ENCODE measurements at places on chromosomes 7 and 10. TPM values are rescaled to one million over a fixed set of nuclear protein-coding genes. Genes with fewer than 3 reads are reported as not detected.

DNA sequence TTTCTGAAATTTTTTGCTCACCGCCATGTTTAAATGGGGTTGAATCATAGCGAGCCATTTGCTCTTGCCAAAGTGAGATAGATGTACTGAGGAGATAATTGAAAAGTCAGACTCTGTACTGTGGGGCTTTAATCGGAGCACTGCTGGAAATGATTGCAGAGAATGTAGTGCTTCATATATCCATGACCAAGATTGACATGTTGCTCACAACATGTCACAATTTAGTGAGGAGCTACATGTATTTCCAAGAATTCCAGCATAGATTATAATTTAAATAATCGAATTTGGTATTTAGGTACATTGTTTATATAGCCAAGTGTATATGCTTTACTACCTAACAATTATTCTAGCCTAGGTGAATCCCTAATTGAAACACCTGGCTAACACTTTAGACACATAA lies 66.5 kb downstream of the PODXL start:
- no peaks in the 10 kb centered on the region for H3K4me1 ChIP-seq
- no peak overlapping the region for H3K4me3 ChIP-seq
- no peak for DNase-seq
- H3K27me3 ChIP-seq: no peaks in the 10 kb centered on the region
- H3K27ac ChIP-seq: no peak overlapping the region
- H3K36me3 ChIP-seq: peaks cover 32% of the 10 kb centered on the region

DNA sequence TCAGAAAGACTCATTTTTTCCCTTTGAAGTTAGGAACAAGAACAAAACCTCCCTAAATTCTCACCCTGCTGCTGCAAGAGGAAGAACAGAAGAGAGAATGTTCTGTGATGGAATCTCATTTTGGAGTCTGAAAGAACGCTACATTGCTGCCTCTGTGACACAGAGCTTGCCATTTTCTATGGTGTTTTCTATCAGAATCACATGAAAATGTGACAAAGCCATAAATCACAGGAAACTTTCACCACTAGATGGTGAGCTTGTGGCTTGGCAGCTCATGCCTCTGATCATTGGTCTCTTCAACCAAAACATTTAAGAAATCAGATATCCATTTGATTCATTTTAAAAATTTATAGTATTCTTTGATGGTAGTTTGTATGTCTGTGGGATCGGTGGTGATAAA lies 82.9 kb downstream of the CADPS2 start:
- DNase-seq: no peak
- H3K4me3 ChIP-seq: no peak overlapping the region
- no peaks in the 10 kb centered on the region for H3K27me3 ChIP-seq

GRCh38 chr10:73908853-73909539 lies 1.9 kb upstream of the PLAU start:
- no peaks in the 10 kb centered on the region for H3K36me3 ChIP-seq
- no peak for DNase-seq
- peak overlapping the region; percentile 12 for H3K27ac ChIP-seq

DNA sequence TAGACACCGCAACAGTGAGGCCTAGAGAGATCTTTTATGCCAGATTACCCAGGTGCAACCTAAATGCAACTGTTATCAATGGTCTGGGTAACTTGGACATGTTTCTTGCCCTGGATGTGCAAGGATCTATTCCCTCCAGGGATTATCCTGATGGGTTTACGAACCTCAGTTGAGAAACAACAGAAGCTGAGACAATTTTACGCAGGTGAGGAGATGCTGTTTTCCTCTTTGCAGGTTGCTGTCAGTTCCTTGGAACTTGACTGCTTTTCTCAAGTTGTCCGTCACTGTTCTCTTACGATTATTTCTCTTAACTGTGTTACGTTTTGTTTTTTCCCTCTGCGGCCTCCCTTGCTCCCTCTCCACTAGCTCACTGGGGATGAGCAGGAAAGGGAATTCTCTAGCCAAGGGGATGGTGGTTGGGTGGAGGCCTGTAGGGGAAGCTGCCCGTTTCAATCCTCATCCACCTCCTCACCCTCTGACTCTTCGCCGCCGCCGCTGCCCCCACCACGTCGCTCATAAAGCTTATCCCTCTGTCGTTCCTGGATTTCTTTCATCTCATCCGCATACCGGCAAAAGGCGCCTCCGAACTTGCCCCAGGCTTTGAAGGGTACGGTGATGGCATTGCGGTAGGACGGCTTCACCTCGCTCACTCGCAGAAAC lies 1.2 kb downstream of the PURB start:
- H3K36me3 ChIP-seq: peaks cover 34% of the 10 kb centered on the region
- DNase-seq: no peak
- peak overlapping the region; percentile 82 for H3K4me3 ChIP-seq
- H3K27me3 ChIP-seq: no peaks in the 10 kb centered on the region
- peaks cover 72% of the 10 kb centered on the region for H3K4me1 ChIP-seq

GRCh38 chr7:112103246-112103645 lies 103.0 kb downstream of the DOCK4 start:
- no peaks in the 10 kb centered on the region for H3K4me1 ChIP-seq
- H3K27me3 ChIP-seq: peaks cover 2% of the 10 kb centered on the region
- DNase-seq: no peak
- no peak overlapping the region for H3K27ac ChIP-seq
- no peaks in the 10 kb centered on the region for H3K36me3 ChIP-seq
- no peak overlapping the region for H3K4me3 ChIP-seq

- peaks cover 2% of the 10 kb centered on the region for H3K4me1 ChIP-seq
- no peaks in the 10 kb centered on the region for H3K36me3 ChIP-seq
- peak; percentile 11 for DNase-seq
- H3K4me3 ChIP-seq: no peak overlapping the region
Observed at GRCh38 chr10:48501787-48502771, 102.8 kb downstream of the ARHGAP22 start.

DNA sequence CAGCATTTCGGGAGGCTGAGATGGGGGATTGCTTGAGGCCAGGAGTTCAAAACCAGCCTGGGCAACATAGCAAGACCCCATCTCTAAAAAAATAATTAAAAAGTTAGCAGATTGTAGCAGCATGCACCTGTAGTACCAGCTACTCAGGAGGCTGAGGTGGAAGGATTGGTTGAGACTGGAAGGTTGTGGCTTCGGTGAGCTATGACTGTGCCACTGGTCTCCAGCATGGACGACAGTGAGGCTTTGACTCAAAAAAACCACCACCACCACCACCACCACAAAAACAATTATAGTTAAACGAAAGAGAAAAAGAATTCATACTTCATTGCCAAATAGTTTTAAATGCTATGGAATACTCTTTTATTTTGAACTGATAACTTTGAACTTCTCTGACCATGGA lies 63.4 kb downstream of the VTI1A start:
- no peak overlapping the region for H3K4me3 ChIP-seq
- H3K27me3 ChIP-seq: no peaks in the 10 kb centered on the region
- no peaks in the 10 kb centered on the region for H3K4me1 ChIP-seq
- DNase-seq: no peak
- H3K36me3 ChIP-seq: peaks cover 22% of the 10 kb centered on the region

- peak overlapping the region; percentile 36 for H3K4me3 ChIP-seq
- H3K36me3 ChIP-seq: no peaks in the 10 kb centered on the region
Observed at GRCh38 chr10:88111294-88111693, 247.9 kb downstream of the PTEN start.

- H3K4me3 ChIP-seq: no peak overlapping the region
Observed at GRCh38 chr7:41027428-41028115, 675.3 kb downstream of the INHBA start.

GRCh38 chr7:2979951-2980350 lies 63.7 kb downstream of the CARD11 start:
- H3K27me3 ChIP-seq: no peaks in the 10 kb centered on the region
- peak overlapping the region; percentile 83 for H3K4me3 ChIP-seq
- no peak for DNase-seq
- H3K36me3 ChIP-seq: peaks cover 28% of the 10 kb centered on the region
- peak overlapping the region; percentile 94 for H3K27ac ChIP-seq
- peaks cover 91% of the 10 kb centered on the region for H3K4me1 ChIP-seq

DNA sequence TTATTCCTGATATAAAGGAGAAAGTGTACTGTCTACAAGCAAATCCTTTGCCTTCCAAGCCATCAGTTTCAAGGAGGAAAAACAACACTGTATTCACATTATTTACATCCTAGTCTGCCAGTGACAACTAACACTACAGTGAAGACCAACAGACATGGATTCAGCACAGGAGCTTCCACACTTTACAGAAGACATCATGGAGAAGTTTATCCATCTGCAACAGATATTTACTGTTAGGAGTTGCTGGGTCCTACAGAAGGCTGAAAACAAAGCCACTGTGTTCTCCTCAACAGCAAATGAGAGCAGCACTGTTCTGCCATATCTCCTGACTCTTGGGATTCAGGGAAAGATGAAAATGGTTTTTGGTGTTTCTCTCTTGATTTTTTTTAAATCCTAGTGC lies 31.9 kb downstream of the NAPEPLD start:
- H3K27me3 ChIP-seq: no peaks in the 10 kb centered on the region
- no peak overlapping the region for H3K4me3 ChIP-seq
- no peak overlapping the region for H3K27ac ChIP-seq
- DNase-seq: no peak
- peaks cover 51% of the 10 kb centered on the region for H3K36me3 ChIP-seq

DNA sequence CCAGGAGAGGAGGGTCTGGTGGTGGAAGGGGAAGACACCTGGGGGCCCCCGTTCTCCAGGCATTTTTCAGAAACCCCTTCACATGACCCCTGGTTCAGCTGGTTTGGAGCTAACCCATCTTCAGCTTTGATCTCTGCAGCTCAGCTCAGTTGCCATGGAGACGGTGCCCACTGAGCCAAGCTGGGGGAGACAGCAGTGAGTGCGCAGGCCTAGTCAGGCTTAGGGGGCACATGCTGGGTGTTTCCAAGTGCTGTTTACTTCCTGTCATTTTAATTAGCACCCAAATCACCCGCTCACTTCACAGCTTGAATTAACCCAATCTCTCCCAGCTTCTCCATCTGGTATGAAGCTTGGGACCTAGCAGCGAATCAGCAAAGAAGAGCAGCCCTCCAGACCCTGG lies 9.0 kb downstream of the SPOCK2 start:
- peak; percentile 36 for DNase-seq
- no peaks in the 10 kb centered on the region for H3K27me3 ChIP-seq
- H3K36me3 ChIP-seq: peaks cover 16% of the 10 kb centered on the region
- peak overlapping the region; percentile 61 for H3K4me3 ChIP-seq
- peak overlapping the region; percentile 83 for H3K27ac ChIP-seq
- H3K4me1 ChIP-seq: peaks cover 75% of the 10 kb centered on the region

- no peak for DNase-seq
- H3K4me1 ChIP-seq: peaks cover 14% of the 10 kb centered on the region
- no peak overlapping the region for H3K4me3 ChIP-seq
- H3K36me3 ChIP-seq: no peaks in the 10 kb centered on the region
- peaks cover 2% of the 10 kb centered on the region for H3K27me3 ChIP-seq
Observed at GRCh38 chr7:41472427-41473125, 230.3 kb downstream of the INHBA start.

- H3K27ac ChIP-seq: no peak overlapping the region
- H3K36me3 ChIP-seq: peaks cover 22% of the 10 kb centered on the region
- no peaks in the 10 kb centered on the region for H3K4me1 ChIP-seq
- no peak for DNase-seq
Observed at GRCh38 chr10:123229927-123230630, 75.9 kb downstream of the BUB3 start.

DNA sequence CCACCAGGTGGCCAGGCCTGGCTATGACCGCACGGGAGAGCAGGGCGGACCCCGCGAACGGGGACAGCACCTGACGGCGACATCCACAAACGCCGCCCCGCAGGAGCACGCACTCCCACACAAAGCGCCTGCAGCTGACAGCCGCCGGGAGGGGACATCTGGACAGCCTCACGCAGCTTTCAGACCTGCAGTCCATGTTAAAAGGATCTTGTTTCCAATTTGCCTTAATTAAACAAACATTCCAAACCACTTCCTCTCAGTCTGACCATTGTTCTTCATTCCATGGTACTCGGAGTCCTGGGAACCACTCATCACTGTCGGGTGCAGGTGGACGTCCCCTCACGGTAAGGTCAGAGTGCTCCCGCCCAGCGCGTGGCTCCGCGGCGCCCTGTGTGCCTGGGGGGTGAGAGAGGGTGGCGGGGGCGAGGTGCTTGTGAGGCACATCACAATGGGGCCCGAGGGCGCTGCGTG lies 5.9 kb upstream of the GPER1 start:
- no peaks in the 10 kb centered on the region for H3K36me3 ChIP-seq
- DNase-seq: no peak
- no peaks in the 10 kb centered on the region for H3K27me3 ChIP-seq
- H3K4me1 ChIP-seq: peaks cover 24% of the 10 kb centered on the region
- no peak overlapping the region for H3K4me3 ChIP-seq

- no peaks in the 10 kb centered on the region for H3K36me3 ChIP-seq
- no peak overlapping the region for H3K4me3 ChIP-seq
- H3K27ac ChIP-seq: no peak overlapping the region
- H3K27me3 ChIP-seq: no peaks in the 10 kb centered on the region
Observed at GRCh38 chr10:38209332-38209731, 115.2 kb downstream of the ZNF37A start.

DNA sequence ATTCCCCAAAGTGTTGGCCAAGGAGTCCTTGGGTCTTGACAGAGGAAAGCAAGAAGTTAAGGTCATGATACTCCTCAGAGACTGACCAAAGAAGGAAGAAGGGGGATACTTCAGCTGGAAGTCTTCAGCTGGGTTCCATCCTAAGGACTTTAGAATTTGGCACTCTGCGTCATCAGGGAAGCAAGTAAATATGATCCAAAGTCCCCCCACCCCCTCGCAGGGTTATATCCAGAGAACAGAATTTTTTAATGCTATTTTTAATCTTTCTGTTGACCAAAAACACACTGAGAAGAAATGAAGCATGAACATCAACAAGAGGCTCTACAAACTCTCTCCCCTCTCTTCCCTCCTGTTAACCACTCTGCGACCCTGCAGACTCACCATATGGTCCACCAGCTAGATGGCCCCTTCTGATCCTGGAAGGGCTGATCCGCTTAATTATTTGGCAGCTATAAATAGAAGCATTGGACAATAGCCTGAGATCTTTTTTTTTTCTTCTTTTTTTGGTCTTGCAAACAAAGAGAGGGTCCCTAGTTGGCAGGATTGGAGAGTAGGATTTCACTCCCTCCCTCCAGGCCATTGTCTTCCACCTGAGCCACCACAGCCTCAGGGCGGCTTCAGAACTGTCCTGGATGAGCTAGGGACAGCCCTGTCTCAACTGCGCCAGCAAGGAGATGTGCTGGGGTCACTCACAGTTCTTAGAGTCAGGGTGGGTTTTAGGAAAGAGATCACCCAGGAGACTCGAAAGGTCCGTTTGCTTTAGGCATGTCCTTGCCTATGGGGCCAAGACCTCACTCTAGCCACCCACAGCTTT lies 196.0 kb downstream of the KCNMA1 start:
- no peak overlapping the region for H3K27ac ChIP-seq
- no peaks in the 10 kb centered on the region for H3K4me1 ChIP-seq
- no peaks in the 10 kb centered on the region for H3K36me3 ChIP-seq

DNA sequence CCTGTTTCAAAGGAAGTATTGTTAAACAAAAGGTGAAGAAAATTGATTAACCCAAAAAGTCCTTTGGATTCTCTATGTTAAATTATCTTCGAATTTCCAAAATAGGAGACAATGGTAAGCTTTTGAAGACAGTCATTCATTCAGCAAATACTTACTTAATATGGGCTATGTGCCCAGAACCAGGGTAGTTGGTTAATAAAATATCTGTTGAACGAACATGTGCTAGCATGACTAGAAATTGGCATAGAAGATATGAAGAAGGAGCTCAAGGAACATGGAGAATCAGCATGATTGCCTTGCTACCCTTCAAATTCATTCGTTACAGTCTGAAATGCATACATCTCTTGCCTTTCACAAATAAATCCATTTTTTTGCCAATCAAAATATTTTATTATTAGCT lies 123.1 kb upstream of the RHEB start:
- H3K4me1 ChIP-seq: no peaks in the 10 kb centered on the region
- H3K4me3 ChIP-seq: no peak overlapping the region
- no peaks in the 10 kb centered on the region for H3K27me3 ChIP-seq
- no peak for DNase-seq
- no peak overlapping the region for H3K27ac ChIP-seq

Gene PFKFB3
- 96.7 TPM for total RNA-seq

Gene LHPP
- 21.0 TPM for total RNA-seq

Gene ASB10
- not detected for total RNA-seq

Gene DEPP1
- total RNA-seq: 0.11 TPM

Gene HNRNPH3
- 113 TPM for total RNA-seq

Gene GNGT1
- total RNA-seq: not detected

Gene AOC1
- not detected for total RNA-seq

Gene BTBD16
- total RNA-seq: not detected
